NCI-H2081 treated with DMSO at 0.1 percent for 48 hours (cell line): ENCODE measurements at places on chromosomes 2 and 18.

- DNase-seq, result no peak
Measured at GRCh38 chr2:40450066-40450795, 1.7 kb downstream of the SLC8A1 start.

GRCh38 chr2:61520261-61520660 is 17.9 kb downstream of the XPO1 start:
- DNase-seq, result no peak

GRCh38 chr18:24776019-24776418 is 315.6 kb downstream of the HRH4 start:
- DNase-seq, result no peak

DNA sequence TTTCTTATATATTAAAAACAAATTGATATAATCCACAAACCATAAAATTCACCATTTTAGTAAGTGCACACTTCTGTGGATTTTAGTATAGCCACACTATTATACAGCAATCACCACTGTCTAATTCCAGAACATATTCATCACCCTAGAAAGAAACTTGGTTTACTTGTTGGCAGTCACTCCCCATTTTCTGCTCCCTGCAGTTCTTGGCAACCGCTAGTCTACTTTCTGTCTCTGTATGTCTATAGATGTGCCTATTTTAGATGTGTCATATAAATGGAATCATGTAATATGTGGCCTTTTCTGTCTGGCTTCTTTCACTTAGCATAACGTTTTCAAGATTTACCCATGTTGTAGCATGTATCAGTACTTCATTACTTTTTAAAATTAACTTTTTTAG is 5.7 kb downstream of the CKAP2L start:
- DNase-seq, result no peak

GRCh38 chr2:82124629-82125028 is 1820.1 kb upstream of the LRRTM1 start:
- no peak for DNase-seq

DNA sequence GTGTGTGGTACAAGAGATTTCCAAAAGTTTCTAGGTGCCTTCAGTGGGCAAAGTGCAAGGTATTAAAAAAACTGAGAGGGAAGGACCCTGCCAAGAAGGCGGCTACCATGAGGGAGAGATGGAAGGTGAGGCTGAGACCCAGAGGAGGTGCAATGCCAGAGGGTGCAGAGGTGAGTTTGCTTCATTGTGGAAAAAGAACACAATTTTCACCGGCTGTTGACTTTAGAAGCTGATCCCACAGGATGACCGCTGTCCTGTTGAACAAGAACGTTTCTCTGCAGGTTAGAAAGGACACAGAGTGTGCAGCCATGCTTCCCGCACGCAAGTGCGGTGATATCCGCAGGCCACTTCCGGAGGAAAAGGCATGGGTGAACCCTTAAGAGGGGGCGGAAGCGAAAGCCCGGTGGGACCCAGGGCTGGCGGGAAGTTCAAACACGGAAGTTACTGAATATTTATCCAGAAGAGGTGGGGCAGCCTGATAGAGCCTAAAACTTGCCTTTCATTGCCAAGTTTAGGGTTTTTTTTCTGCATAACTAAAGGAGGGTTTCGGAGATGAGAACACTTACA is 16.6 kb downstream of the SP110 start:
- no peak for DNase-seq

- no peak for DNase-seq
Measured at GRCh38 chr2:105926960-105927678, 182.4 kb downstream of the NCK2 start.

DNA sequence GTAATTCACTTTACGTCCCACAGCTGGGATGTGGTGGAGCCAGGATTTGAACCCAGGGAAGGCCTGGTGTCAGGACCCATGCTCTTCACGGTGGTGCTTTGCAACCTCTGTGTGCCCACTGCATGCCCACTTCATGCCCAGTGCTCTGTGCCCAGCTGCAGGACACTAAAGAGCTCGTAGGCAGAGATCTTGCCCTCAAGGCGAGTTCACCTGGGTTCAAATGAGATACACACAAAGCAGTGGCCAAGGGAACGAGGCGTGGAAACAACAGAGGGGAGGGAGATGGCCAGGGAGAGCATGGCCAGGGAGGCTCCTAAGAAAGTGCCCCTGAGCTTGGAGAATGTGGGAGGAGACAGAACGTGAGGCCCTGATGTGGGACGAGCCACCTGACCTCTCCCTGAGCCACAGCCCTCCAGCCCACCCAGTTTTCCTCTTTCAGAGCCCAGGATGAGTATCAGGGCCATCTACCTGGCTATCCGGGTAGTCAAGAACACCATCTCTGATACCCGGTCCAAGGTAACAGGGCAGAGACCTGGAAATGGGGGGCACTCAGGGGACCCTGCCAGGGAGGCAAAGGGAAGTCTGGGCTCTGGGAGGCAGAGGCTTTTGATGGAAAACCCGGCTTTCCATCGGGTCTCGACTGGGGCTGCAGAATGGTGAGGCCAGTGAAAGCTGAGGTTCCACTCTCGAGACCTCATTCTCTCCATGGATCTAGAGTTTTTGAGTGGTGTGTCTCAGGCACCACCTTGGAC is 20.4 kb downstream of the MROH2A start:
- DNase-seq, result no peak

- DNase-seq, result no peak
Measured at GRCh38 chr2:138455275-138455674, 46.3 kb upstream of the SPOPL start.

- no peak for DNase-seq
Measured at GRCh38 chr2:170524828-170525565, 190.1 kb upstream of the SP5 start.

DNA sequence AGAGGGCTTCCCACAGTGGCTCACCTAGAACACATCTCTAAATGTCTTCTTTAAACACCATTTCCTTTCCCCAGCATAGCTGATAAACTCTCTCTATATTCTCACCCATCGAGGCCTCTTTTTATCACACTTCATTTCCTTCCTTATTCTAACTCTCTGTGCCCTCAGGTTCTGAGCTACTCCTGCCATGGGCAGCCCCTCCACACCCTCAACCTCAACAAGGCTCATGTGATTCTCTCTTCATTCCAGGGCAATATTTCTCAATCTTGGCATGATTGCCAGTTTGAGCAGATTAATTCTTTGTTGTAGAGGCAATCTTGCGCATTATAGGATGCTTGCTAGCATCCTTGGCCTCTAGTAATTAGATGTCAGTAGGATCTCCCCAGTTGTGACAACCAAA is 999.1 kb downstream of the TSN start:
- DNase-seq, result no peak

GRCh38 chr2:88746929-88747490 is 55.5 kb downstream of the RPIA start:
- no peak for DNase-seq

DNA sequence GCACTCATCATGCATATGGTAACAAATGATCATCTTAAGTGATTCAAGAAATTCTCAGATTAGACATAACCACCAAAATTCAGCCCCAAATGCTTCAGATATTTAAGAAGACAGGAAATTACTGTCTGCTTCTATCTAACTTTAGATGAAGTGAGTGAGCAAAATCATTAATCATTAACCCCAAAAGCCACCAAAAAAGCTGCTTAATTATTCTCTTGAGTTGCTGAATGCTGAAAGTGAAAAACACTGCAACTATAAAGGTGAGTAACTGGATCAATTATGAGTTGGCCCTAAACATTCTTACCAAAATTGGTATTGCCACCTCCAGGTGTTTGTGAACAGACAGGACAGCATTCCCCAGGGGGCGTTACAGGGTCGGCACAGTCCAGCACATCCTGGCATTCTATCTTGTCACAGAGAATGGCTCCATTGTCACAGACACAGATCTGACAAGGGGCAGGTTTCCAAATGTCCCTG is 69.6 kb downstream of the COL5A2 start:
- no peak for DNase-seq

DNA sequence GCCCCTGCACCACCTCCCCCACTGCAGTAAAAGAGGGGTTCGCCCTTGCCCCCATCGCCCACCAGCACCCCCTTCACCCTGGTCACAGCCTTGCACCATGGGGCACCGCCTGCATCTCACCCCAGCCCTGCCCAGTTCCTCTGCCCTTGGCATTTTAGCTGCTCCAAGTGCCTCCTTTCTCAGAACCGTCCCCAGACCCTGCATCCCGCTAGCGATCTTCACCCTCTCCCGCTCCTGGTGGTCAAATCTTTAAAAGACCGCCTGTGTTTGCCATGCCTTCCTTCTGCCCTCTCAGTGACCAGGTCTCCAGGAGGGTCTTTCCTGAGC is 114.7 kb upstream of the OTOS start:
- DNase-seq, result no peak

- no peak for DNase-seq
Measured at GRCh38 chr2:72367530-72368225, 220.0 kb upstream of the CYP26B1 start.

DNA sequence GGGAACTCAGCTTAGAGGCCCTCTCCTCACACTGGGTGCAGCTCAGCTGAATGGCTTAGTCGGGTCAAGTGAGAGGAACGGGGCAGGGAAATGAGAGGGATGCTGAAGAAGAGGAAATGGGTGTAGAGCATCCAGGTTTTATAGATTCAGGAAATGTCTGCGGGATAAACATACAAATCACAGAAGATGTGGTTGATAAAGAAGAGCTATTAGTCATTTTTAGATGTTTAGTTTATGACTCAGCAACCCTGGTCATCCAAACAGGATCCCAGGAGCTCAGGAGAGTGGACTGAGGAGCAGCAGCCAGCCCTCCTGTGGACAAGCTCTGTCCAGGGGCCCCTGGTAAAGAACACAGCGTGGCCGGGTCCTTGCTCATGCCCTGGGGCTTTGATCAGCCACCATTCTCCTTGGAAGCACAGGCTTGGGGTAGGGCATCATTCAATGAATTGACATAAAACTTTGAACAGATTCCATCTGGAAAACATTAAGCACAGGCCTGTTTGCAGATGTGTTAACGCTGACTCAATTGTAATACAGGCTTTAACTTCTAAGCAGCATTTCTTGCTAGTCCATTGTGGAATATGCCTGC is 83.0 kb downstream of the NPAS2 start:
- no peak for DNase-seq

- no peak for DNase-seq
Measured at GRCh38 chr2:172208791-172209325, 106.2 kb upstream of the DLX2 start.

- no peak for DNase-seq
Measured at GRCh38 chr2:199602271-199602895, 144.6 kb upstream of the SATB2 start.

- no peak for DNase-seq
Measured at GRCh38 chr2:178529194-178529593, 48.9 kb downstream of the PLEKHA3 start.

DNA sequence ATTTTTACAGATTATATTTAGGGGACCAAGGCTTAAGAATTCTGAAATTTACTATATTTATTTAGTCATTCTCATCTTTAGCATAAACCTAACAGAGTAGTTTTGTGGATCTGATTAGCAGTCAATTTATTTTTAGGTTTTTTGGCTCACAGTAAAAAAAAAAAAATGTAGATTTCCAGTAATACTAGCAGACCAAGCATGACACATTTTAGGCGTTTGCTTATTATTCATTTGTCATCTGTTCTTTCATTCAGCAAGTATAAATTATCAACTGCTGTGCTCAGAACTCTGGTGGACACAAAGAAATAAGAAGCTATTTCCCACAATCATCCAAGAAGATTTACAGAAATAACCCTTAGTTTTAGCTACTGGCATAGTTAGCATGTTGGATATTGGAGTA is 20.6 kb downstream of the PDE1A start:
- no peak for DNase-seq

DNA sequence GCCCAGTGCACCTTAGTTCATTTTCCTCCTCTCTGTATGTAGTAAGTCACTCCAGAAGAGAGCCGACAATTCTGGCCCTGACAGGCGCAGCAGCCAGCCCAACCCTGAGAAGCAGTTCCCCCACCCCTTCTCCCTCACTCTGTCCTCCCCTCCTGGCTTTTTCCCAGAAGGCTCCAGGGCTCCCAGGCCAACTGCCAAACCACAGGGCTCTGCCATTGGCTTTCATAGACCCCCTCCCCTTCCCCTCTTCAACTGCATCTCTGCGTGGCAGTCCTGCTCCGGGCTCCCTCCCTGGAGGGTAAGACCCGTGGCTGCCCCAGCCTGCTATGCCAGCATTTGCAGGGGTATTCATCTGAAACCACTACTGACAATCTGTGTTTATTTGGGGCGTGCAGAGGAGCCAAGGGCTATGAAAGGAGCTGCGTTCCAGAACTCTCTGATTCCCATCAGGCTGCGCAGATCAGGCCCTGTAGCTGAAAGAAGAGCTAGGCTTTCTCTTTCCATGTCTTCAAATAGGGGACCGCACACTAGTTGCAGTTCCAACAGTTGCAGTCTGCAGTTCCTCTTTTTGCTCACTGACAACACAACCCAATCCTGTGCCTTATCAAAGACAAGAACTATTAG is 388.6 kb upstream of the TNP1 start:
- no peak for DNase-seq

- no peak for DNase-seq
Measured at GRCh38 chr2:128380061-128380889, 61.6 kb upstream of the HS6ST1 start.

- DNase-seq, result no peak
Measured at GRCh38 chr2:123917241-123917640, 107.8 kb upstream of the CNTNAP5 start.

- DNase-seq, result no peak
Measured at GRCh38 chr2:13504808-13505207, 788.1 kb downstream of the TRIB2 start.

- no peak for DNase-seq
Measured at GRCh38 chr2:10547663-10548376, 99.7 kb upstream of the ODC1 start.

GRCh38 chr2:160917850-160918249 is 242.4 kb upstream of the TANK start:
- DNase-seq, result no peak

- DNase-seq, result no peak
Measured at GRCh38 chr2:172074254-172074653, 11.1 kb upstream of the DLX1 start.

DNA sequence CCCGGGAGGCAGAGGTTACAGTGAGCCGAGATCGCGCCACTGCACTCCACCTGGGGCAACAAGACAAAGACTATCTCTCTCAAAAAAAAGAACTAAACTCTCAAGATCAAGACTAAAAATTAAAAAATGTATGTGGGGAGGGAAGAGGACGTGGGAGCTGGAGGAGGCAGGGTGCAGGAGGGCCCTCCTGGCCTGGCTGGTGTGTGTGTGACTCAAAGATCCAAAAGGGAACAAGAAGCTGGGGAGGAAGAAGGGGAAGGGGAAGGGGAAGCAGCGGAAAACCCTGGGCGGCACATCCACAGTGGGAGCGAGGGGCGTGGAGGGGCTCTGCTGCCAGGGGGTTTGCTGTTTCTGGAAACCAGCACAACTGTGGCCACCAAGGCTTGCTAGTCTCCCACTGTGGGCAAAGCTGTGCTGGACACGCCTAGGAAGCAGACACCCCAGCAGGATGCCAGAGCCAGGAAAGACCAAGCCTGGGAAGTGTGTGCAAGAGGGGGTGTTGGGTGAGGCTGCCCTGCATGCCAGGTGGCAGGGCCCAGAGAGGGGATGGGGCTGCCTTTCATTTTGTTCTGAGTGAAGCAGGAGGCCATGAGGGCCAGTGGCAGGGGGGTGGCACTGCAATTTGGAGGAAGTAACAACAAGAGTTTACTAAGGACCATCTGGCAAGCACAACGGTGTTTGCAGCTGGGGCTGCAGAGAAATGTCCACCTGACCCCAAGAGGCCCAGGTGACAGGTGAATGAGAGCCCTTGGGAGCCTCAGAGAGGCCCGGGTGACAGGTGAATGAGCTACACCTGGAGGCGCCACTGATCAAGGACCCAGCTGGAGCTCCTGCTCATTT is 44.5 kb downstream of the ANO7 start:
- DNase-seq, result no peak
